Stimulated activated CD4-positive, alpha-beta T cell treated with anti-CD3 and anti-CD28 coated beads, Interleukin-1b, Interleukin-23, amount 100 ng/mL, for 1 hour (primary cell): ENCODE measurements at places on chromosomes 7 and 10.

DNA sequence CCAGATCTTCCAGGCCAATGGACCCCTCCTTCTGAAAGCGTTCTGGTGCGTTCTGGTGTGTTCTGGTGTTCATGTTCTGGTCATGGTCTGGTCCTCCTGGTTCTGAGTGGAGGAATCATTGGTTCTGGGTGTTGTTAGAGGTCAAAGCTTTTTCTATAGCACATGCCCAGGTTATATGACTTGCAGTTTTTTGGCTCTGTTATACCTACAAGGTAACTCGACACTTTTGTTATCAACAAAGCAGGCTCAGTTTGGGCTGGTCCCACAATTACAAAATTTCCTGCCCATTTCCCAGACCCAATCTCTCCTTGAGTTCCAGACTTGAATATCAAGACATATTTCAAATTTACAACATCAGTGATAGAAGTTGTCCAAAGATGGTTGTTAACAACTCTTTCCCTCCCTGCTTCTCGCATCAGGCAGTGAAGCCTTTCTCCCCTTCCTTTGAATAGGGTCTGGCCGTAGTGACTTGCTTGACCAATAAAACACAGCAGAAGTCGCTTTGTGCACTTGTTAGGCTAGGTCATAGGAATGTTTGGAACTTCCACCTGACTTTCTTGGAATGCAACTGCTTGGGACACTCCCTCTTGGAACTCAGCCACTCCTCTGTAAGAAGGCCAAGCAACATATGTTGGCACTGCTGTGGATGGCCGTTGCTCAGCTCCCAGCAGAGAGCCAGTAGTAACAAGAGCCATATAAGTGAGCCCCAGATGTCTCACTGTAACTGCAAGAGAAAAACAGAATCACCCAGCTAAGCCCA, 83.1 kb upstream of the STEAP1B start:
- DNase-seq, result no peak

DNA sequence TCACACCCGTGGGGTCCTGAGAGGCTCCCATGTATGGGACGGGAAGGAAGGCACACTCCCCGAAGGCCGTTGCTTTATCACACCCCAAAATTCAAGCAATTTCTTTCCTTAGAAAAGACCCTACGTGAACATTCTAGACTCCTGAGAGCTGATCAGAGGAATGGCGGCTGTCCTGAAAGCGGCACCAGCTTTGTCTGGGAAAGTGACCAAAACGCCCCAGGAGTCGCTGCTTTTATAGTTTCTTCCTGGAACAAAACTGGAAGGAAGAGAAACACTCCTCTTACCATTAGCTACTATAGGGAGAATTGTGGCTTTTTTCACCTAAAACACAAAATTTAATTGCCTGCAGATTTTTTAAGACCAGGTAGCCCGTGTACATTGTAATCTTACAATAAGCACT, 261.8 kb upstream of the RNF32 start:
- no peak for DNase-seq

DNA sequence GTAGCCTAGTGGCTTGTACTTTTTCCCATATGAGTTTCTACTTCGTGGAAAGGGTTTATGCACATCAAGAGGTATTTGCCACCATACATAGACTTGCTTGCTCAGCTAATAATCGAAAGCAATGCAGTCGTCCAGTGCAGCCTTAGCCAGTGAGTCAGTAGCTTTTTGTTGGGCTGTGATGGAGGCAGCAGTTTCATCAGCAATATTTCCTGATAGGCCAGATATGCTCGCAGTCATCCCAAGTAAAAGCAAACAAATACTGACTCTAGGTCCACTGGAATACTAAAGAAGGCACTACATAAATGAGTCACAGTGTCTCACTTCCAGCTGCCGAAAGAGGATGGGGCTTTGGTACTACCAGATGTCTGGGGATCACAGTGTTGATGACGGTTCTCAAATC, 2.1 kb upstream of the BNIP3 start:
- DNase-seq, result no peak

DNA sequence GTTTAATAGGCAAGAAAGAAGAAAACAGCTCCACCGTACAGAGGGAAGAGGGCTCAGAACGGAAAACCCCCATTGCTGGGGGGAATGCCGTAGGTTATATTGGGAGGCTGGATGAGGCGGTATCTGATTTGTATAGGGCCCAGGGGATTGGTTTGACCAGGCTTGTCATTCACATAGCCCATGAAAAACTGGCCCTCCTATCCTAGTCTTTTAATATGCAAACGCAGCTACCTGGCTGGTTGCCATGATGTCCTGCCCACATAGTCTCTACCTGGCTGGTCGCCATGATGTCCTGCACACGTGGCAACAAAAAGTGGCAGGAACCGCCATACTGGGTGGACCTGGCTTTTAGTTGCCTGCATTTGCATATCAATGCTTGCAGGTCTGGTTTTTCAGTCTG, 84.7 kb downstream of the AUTS2 start:
- DNase-seq, result no peak

GRCh38 chr7:84790882-84791281, 396.0 kb downstream of the SEMA3D start:
- DNase-seq, result no peak

DNA sequence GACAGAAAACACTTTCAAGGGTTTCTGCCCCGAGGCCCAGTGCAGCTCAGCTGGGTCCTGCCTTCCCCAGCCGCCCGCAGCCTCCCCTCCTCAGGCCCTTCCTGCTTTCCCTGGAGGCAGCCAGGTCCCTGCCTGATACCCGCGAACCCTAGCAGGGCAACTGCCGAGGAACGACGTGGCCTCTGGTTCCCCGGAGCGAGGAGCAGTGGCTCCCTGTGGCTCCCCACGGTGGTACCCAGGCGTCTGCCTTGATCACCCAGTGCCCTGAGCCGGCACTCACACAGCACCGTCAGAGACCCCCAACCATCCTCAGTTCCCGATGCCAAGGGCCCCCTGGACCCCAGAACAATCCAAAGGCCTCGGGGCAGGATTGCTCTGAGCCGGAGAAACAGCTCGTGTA, 58.3 kb downstream of the CFAP46 start:
- no peak for DNase-seq

DNA sequence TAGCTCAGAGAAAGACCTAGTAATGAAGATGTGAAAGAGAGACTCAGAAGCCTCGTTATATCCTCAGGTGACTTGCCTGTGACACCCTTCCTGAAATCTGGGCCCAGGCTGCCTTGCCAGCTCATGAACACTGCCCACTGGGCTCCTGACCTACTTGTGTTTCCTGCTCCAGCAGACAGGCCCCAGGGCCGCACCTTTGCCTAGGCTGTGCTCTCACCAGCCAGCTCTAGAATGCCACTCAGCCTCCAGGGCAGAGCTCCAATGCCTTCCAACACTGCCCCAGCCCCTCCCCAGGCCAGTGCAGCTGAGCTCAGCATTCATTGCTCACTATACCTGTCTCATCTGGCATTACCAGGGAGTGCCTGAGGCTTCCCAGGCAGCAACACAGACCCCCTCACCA, 94.3 kb downstream of the DLG5 start:
- DNase-seq, result no peak
